NCI-H1694 treated with DMSO at 0.1 percent for 48 hours (cell line): ENCODE measurements at places on chromosomes 1 and 21.

- DNase-seq, result peak; percentile 70
Observed at GRCh38 chr1:41357451-41358101, 3.7 kb upstream of the FOXO6 start.

- no peak for DNase-seq
Observed at GRCh38 chr21:43571976-43572375, 87.3 kb downstream of the HSF2BP start.

- DNase-seq, result no peak
Observed at GRCh38 chr1:50747394-50747793, 212.7 kb downstream of the FAF1 start.

DNA sequence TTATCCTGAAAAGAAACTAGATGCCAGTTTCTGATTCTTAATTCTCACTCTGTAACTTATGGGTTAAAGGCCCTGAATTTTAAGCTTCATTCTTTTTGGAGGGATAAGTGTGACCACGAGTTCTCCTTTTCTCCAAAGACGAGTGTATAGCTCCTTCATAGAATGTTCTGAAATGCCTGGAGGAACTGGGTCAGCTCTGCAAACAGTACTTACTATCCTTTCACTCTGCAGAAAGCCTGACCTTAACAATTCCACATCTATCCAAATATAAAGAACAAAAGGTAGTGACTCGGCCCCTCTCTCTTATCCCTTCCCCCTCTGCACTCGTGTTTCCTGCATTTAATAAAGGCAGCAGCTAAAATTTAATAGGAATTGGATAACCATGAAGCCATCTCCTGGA, 150.5 kb downstream of the LYPLAL1 start:
- no peak for DNase-seq
